ENCODE measurements at places on chromosomes 16 and 17.
A peak's percentile ranks its signal among the peaks of the same experiment; 100 is the strongest.

- no peak for DNase-seq
These were observed 8.9 kb downstream of the DUSP3 start for GRCh38 chr17:43769859-43770258.

GRCh38 chr17:50258647-50259476 is 15.4 kb upstream of the TMEM92 start:
- DNase-seq: no peak

- DNase-seq: no peak
These were observed 26.5 kb upstream of the SPNS3 start for GRCh38 chr17:4407216-4407615.

DNA sequence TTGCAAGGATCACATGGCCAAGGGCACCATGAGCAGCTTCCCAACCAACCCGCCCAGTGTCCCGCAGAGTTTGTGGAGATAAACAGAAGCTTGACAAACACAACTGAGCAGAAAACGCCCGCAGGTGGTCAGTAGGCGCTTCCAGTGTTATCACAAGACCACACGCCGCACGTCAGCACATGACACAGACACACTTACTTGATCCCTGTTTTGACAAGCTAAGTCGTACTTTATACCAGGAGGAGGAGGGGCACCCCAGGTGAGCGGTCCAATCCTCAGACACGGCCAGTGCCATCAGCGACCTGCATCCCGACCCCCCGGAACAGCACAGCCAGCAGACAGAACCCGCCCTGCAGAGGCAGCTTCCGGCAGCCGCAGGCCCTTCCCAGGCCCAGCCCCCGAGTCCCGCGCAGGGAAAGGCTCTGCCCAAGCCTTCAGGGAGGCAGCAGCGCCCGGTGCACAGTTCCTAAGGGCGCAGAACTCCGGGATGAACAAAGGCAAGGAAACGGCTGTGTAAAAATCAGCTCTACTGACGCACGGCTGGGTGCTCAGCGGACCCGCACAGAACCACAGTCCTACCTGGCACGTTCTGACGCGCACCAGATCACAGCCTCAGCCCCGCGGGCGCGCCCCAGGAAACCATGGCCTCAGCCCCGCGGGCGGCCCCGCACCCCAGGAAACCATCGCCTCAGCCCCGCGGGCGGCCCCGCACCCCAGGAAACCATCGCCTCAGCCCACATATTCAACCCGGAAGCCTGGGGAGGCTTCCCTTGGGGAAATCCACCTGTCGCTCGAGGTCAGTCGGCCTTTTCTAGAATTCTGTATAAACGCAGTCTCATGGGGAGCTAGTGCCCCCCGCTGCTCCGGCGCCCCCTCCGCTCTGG is 27.8 kb downstream of the AXIN1 start:
- DNase-seq: peak; percentile 79

GRCh38 chr17:63985387-63986140 is 12.6 kb upstream of the PRR29 start:
- DNase-seq: no peak

DNA sequence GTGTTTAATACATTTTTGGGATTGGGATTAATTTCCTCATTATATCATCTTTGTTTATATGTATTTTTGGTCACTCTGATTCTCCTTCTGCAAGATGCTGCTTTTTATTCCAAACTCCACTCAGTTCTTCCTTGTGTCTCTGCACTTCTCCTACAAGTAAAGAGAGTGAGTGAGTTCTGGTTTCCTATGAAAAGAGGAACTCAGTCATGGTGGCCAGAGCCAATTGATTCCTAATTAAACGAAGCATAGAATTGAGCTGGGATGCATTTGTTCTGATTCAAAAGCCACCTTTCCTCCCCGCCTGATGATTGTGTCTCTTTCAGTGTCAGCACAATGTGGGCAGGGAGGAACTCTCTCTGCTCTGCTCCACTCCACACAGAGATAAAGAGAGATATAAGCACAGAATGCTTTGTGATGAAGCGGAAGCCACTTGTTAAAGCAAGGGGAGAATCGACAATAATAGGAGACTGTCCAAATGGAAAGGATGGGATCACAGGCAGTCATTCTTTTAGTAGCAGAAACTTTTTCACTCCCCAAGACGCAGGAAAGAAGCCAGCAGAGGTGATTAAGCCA is 121.3 kb upstream of the GOT2 start:
- no peak for DNase-seq

DNA sequence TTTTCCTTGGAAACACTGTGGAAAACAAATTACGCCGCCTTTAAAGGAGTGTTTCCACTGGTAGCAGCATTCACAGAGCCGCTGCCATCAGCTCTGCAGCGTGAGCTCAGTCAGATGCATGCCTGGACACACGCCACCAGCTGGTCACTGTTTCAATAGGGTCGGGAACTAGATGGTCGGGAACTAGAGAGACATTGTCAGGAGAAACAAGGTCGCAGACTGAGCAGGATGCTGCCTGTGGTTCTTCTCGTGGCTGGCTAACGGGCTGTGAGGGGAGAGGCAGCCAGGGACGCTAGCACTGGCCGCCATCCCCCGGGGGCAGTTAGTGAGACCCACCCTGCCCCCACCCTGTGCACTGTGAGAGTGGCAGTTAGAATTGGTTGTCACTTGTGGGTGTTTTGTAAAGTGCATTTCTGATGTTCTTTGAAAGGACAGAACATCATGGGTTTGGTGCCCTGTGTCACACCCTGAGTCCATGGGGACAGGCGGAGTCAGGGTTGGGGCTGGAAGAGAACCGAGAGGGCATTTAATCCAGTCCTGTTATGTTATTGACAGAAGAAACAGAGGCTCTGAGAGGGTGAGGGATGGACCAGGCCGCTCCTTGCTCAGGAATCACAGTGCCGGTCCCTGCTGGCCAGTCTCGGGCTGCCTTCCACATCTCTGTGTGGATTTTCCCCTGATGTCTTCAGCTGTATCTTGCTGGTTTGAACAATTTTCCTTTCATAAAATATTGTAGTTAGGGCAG is 86.3 kb downstream of the SPECC1 start:
- no peak for DNase-seq

DNA sequence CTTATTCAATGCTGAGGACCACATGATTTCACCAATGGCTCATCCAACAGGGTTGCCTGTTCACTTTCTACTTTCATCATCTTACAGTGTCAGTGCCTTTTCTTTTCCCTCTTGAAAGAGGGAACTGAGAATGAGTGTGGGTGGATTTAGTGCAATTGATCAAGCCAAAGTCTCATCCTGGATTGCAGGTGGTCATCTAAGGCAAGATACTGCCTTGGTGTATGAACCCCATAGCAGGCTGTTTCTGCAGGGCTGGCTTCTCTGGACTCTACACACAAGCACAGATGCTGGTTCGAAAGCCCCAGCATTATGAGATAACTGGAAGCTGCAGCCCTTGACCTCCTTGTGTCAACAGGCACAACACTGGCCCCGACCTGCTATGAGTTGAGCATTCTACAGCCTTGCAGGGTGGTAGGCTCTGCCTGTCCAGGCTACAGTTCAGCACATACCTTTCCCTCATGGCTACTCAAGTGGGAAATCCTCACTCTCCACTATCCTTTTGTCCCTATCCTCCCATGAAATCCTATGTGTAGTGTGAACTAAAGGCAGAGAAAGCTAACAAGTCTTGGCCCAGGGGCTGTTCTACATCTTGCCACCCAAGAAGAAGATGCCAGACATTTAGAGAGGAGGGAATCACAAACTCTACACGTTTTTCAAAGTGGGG is 358.7 kb downstream of the SLC39A11 start:
- no peak for DNase-seq

- no peak for DNase-seq
These were observed 165.7 kb downstream of the CMIP start for GRCh38 chr16:81610144-81610842.

- DNase-seq: no peak
These were observed 26.6 kb downstream of the OR1D5 start for GRCh38 chr17:3036800-3037199.

- DNase-seq: no peak
These were observed 8.4 kb downstream of the GLOD4 start for GRCh38 chr17:773467-774312.

DNA sequence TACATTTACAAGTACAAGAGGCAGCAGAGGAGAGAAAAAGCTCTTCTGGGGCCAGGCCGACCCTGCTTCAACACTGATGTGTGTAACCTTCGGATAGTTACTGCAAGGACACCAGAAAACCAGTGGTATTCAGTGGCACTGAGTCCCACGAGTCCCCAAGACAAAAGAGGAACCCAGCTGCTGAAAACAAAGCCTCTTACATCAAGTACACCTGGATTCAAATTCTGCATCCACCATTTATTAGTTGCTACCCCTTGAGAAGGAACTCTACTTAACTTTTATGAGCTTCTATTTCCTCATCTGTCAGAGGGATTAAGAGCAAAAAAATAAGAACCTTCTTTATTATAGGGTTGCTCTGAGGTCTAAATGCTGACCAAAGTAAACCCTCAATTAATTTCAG is 2.6 kb downstream of the EARS2 start:
- DNase-seq: no peak

DNA sequence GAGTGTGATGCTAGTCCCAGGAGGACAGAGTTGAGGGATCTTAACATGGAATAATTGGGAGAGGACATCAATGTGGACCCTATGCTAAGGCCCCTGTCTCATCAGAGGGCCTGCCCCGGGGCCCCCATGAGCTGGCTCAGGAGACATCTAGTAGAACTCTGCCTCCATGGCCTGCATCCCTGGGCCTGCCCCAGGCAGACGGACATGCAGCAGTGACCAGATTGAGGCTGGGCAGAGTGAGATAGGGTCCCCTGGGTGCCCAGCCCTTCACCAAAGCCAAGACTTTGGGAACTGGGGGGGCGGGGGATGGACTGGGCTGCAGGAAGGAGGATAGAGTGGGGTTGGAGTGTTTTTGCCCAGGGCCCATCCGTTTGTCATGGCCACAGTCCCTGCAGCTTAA is 115.2 kb downstream of the CCDC182 start:
- no peak for DNase-seq

GRCh38 chr16:82900559-82900958 is 273.8 kb downstream of the CDH13 start:
- DNase-seq: no peak

- DNase-seq: no peak
These were observed 35.6 kb downstream of the RMI2 start for GRCh38 chr16:11380836-11381235.

GRCh38 chr16:10368969-10369551 is 16.8 kb upstream of the ATF7IP2 start:
- no peak for DNase-seq

- DNase-seq: no peak
These were observed 12.7 kb downstream of the CYGB start for GRCh38 chr17:76524598-76525512.

DNA sequence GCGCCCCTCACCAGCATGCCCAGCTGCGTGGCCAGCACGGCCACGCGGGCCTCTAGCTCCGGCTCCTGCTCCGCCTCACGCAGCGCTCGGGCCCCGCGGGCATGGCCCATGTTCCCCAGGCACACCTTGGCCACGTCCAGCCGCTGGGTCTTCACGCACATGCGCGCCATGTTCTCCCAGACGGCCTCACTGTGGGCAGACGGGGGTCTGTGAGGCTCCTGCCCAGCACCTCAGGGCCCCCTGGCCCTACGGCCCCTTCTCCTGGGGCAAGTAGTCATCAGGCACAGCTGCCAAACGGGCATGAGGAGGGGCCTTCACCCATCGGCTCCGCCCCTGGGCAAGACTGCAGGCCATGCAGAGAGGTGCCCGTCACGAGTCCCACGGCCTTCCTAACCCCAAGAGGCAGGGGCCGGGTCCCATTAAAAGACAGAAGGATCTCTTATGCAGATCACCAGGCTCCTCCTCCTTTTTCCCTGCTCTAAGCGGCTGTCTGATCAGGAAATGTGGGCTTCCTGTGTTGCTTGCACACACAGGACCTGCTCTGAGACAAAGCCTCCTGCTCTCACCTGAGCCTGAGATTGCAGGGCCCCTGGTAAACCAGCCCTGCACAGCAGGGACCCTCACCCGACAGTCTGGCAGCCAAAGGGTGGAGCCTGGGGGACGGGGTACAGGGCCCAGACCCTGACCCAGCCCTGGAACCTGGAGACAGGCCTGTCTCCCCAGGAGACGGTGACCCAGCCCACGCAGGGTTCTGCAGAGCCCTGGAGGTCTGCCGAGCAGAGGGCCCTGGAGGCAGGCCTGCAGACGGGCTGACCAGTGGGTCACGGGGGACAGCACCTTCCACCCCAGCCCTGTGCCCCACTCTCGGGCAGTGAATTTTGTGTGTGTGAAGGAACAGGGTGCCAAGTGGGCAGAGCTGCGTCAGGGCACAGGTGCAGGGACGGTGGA is 6.6 kb upstream of the TMEM204 start:
- DNase-seq: no peak

GRCh38 chr16:76683051-76683450 is 405.9 kb downstream of the CNTNAP4 start:
- no peak for DNase-seq

DNA sequence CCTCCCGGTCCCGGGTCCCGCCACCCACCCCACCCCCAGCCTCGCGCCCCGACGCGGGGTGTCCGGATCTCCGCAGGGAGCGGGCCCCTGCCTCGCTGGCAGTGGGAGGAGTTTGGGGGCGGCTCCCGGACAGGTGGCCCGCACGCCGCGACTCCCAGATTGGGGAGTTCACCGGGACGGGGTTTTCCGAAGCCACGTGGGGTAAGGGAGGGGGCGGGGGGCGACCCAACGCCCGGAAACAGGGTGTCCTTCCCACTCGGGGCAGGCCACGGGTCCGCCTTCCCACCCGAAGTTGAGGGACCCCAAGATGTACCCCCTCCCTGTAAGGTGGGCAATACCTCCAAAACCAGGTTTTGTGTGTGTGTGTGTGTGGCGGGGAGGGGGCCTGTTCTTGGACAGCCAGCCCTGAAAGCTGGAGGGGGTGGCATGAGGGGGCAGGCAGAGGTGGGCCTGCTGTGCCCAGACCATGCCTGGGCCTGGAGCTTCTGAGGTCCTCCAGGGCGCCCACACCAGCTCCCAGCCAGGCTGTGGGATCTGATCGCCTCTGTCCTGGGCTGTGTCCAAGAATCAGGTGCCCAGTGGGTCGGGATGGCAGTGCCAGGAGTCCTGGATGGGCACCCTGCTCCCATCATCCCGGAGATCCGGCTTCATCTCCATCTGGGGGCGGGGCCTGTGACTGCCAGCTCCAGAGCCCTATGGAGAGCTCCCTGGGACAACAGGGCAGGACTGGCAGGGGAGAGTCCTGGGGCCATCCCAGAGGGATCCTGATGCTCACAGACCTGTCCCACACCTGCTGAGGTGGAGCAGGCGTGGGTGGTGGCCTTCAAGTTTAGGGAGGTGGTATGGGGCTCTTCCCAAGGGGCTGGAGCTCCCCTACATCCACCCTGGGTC is 767 bp downstream of the SYNGR2 start:
- peak; percentile 70 for DNase-seq
